ENCODE measurements at places on chromosomes 16 and 17.
A peak's percentile ranks its signal among the peaks of the same experiment; 100 is the strongest.

DNA sequence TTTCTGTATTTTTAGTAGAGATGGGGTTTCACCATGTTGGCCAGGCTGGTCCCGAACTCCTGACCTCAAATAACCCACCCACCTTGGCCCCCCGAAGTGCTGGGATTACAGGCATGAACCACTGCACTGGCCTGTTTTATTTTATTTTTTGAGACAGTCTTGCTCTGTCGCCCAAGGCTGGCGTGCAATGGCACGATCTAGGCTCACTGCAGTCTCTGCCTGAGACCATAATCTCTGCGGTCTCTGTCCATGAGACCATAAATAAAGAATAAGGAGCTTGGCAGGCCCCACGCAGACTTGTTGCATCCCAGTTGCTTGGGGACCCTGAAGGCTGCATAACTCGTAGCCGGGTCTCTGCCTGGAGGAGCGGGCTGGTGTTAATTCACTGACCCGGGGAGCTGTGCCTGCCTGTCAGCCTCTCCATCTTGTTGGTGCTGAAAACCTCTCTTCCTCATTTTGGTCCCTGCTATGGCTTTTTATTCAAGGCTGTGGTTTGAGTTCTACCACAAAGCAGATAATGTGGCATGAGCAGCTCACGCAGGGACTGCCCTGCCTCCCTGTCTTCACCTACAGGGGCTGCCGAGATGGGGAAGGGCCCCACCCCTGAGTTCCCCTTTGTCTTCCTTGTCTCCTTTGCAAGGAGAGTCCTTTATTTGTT, 82.1 kb downstream of the MSI2 start:
- H3K4me3 ChIP-seq, result no peak overlapping the region
- DNase-seq, result no peak
- no peaks in the 10 kb centered on the region for H3K36me3 ChIP-seq
- no peaks in the 10 kb centered on the region for H3K27me3 ChIP-seq

DNA sequence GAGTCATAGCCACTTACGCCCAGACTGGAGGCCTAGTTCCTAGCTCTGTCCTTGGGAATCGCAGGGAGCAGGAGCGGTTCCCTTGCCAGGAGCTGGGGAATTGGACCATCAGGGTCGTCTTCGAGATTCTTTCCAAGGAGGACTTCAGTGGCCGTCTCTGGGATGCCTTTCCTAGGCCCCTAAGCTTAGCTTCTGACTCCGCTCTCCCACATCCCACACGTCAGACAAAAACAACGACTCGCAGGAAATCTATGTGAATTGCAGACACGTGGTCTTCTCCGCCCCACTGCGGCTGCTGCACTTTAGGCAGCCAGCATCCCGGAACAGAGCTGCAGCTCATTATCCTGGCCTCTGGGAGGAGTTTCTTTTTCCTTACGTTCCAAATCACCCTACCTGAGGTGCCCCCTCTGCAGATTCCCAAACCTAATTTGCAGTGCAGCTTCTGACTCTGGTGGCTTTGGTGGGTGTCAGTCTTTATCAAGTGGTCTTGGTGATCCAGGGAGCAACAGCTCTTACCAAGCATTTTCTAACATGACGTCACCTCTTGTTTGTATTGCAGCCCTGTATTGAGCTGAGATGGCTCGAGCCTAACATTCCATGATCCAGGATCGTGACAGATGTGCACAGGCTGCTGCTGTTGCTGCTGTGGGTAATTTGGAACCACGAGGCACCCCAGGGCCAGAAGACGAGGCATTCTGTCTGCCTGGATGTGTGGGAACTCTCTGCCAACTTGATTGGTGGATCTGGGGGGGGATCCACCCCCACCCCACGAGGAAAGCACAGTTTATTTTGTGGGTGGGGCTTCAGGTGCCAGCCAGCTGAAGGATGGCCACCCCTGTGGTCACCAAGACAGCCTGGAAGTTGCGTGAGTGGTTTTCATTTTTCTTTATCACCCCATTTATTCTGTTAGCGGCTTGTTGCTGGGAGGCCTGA, 1.1 kb downstream of the KATNB1 start:
- peak overlapping the region; percentile 60 for H3K4me3 ChIP-seq
- no peak overlapping the region for H3K27ac ChIP-seq
- no peaks in the 10 kb centered on the region for H3K27me3 ChIP-seq
- H3K4me1 ChIP-seq, result no peaks in the 10 kb centered on the region
- H3K36me3 ChIP-seq, result no peaks in the 10 kb centered on the region

DNA sequence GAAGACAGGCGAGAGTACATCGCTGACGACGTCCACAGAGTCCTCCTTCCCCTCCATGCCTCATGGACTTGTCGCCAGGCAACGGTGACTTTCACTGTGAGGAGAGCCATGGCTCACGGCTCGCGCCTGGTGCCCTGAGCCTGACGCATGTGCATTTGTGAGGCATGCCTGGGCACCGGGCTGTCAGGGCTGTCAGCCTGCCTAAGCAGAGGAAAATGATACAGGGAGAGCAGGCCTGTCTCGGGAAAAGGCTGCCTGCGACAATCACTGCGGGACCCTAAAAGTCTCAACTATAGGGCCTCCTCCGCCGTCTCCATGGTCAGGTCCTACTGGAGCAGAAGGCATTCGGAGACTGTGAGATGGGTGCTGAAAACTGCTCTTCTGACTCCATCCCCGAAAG, 135.5 kb upstream of the WSB1 start:
- no peaks in the 10 kb centered on the region for H3K36me3 ChIP-seq
- no peaks in the 10 kb centered on the region for H3K4me1 ChIP-seq
- no peak overlapping the region for H3K4me3 ChIP-seq
- DNase-seq, result no peak
- no peak overlapping the region for H3K27ac ChIP-seq

DNA sequence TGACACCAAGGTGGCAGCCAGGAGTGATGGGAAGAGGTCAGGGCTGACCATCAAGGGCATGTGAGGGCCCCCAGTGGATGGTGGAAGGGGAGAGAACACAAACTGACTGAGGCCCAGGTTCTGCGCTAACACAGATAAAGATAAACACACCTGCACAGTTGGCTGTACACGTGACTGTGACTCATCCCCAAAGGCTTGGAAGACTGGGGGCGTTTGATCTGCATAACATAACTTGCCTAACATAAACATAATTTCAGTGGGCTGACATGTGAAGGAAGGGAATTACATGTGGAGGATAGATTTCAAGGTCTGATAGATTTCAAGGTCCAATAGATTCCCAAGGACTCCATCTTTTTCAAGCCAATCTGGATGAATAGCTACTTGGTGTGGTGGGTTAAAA, 100.9 kb upstream of the TNRC6C start:
- H3K4me1 ChIP-seq, result no peaks in the 10 kb centered on the region
- H3K36me3 ChIP-seq, result no peaks in the 10 kb centered on the region
- no peak for DNase-seq
- H3K27ac ChIP-seq, result no peak overlapping the region
- H3K4me3 ChIP-seq, result no peak overlapping the region

DNA sequence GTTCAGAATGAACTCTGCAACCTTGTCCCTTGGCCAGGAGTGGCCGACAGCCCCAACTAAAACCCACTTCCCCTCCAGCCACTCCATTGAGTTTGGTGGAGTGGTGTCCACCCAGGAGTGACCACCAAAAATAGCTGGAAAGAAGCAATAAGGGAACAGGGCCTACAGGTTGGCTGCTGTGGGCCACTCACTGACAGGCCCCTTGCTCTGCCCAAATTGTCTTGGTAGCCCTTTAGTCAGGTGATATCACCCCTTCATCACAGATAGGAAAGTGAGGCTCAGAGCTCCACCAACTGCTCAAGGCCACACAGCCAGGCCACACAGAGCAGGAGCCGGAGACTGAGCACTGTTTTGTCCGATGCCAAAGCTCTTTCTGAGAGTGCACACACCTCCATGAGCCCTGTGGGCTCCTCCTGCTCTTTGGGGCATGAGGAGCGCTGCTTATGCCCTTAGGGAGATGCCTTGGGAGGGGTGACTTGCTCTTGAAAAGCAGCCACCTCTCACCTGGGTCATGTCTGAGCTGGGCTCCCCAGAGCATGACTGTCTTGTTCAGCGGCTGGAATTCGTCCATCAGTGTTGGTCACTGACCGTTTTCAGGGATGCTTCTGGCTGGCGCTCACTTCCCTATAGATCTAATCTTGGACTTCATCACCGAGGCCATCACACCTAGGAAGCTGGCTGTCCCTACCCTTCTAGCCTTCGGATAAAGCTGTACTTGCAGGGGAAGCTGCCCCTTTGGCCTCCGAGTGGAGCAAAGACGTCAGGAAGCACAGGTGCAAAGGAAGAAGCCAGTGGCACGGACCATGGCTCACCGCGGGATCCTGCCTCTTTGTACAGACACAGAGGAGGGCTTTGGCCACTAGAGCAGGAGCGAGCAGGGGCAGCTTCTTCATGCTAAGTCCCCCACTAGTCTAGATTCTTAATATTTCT, 186.0 kb upstream of the ZNF469 start:
- no peak for DNase-seq
- H3K27ac ChIP-seq, result no peak overlapping the region
- H3K27me3 ChIP-seq, result no peaks in the 10 kb centered on the region
- H3K4me1 ChIP-seq, result no peaks in the 10 kb centered on the region
- H3K4me3 ChIP-seq, result no peak overlapping the region

DNA sequence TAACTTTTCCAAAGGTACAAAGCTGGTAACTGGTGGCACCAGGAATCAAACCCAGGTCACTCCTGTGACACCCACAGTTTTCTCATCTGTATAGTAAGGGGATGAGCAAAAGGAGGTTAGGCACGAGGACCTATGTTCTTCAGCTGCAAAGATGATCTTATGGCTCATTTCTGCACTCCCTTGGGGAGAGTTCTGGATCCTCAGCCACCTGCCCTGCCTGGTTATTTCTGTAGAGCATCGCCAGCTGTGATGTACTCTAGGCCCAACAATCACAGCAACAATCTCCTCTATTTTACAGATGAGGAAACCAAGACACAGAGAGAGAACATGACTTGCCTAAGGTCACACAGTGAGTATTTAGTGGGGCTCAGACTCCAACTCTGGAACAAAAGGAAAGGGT, 5.4 kb upstream of the CPNE2 start:
- no peak for DNase-seq
- H3K4me1 ChIP-seq, result no peaks in the 10 kb centered on the region
- no peak overlapping the region for H3K27ac ChIP-seq
- H3K27me3 ChIP-seq, result no peaks in the 10 kb centered on the region
- no peaks in the 10 kb centered on the region for H3K36me3 ChIP-seq
- H3K4me3 ChIP-seq, result no peak overlapping the region
